Activated CD8-positive, alpha-beta T cell treated with anti-CD3 and anti-CD28 coated beads for 36 hours (primary cell): ENCODE measurements at places on chromosomes 12 and 14. TPM values are rescaled to one million over a fixed set of nuclear protein-coding genes. Genes with fewer than 3 reads are reported as not detected.
A peak's percentile ranks its signal among the peaks of the same experiment; 100 is the strongest.

The NXPH4 gene
- 0.45 TPM for total RNA-seq

GRCh38 chr12:117587631-117588287 lies 226.3 kb upstream of the NOS1 start:
- peak; percentile 59 for DNase-seq

DNA sequence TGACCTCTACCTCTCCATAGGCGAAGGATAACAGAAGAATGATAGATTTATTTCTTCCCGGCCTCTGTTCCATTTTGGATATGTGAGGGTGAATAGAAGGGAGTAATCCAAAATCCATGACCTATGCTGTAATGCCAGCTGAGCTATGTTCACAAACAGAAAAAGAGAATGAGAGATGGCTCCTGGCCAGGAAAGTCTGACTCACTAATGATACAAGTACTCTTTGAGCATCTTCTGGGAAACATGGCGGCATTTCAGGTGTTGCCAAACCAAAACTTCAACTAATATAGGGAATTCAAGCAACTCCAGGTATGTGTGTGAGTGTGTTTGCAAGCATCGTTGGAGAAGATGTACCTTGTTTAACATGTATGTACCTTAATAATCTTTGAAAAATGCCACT lies 55.1 kb downstream of the MED13L start:
- peak; percentile 78 for DNase-seq

- DNase-seq: no peak
These were observed 5.5 kb downstream of the AMN start for GRCh38 chr14:102927878-102928411.

The CACNA2D4 gene
- 4.3 TPM for total RNA-seq

The GPRC5D gene
- not detected for total RNA-seq

GRCh38 chr14:96158735-96159134 lies 45.9 kb upstream of the BDKRB2 start:
- no peak for DNase-seq

- DNase-seq: no peak
These were observed 6.1 kb downstream of the FAM186A start for GRCh38 chr12:50390316-50390741.
